ENCODE measurements at places on chromosomes 2 and 18.

- no peak for DNase-seq
Measured at GRCh38 chr2:8197101-8197500, 484.8 kb upstream of the ID2 start.

DNA sequence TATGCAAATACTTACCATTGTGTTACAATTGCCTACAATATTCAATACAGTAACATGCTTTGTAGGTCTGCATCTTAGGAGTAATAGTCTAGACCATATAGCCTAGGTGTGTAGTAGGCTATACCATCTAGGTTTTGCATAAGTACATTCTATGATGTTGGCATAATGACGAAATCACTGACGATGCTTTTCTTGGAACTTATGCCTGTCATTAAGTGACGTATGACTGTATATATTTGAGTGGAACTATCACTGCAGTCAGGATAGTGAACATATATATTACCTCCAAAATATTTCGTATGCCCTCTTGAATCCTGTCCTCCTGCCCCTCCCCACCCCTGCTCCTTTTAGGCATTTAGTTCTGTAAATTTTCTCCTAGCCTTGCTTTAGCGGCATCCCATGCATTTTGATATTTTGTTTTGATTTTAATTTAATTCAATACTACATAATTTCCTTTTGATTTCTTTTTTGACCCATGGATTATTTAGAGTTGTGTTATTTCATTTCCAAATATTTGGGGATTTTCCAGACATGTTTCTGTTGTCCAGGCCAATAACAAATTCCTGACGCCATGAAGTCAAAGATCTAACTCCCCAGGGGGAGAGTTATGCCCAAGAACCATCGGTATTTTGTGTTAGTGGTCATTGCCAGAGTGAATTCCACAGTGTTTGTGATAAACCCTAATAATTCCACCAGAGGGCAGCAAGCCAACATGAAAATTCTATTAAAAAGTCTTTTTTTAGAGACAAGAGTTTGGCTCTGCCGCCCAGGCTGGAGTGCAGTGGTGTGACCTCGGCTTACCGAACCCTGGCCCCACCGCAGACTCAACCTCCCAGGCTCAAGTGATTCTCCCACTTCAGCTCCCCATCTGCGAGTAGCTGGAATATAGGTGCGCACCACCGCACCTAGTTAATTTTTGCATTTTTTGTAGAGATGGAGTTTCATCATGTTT is 24.2 kb upstream of the CASP8 start:
- no peak for DNase-seq

DNA sequence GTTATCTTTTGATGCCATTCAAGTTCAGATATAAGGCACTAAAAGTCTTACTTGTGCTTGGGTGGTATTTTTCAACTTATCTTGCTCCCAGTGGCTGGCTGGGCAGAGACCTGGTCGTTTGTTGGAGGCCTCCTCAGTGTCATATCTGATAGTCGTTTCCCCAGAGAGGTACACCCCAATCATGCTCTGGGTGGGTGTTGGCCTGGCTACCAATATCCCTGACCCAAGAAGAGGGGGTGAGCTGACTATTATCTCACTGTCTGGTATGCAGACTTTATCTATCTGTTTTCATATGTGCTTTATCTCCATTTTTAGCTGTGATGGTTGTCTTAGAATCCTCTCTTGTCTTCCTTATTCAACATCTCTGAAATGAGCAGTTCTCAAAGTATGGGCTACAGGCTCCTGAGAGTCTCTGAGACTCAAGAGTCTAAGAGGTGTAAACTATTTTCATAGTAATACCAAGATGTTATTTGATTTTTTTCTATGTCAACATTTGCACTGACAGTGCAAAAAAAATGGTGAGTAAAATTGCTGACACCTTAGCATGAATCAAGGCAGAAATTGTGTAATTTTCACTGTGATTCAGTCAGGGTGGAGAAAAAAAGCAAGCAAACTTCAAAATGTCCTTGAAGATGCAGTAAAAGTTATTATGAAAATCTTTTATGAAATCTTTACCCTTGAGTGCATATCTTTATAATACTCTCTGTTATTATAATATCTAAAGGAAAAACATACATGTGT is 12.3 kb upstream of the PLEK start:
- DNase-seq: no peak

DNA sequence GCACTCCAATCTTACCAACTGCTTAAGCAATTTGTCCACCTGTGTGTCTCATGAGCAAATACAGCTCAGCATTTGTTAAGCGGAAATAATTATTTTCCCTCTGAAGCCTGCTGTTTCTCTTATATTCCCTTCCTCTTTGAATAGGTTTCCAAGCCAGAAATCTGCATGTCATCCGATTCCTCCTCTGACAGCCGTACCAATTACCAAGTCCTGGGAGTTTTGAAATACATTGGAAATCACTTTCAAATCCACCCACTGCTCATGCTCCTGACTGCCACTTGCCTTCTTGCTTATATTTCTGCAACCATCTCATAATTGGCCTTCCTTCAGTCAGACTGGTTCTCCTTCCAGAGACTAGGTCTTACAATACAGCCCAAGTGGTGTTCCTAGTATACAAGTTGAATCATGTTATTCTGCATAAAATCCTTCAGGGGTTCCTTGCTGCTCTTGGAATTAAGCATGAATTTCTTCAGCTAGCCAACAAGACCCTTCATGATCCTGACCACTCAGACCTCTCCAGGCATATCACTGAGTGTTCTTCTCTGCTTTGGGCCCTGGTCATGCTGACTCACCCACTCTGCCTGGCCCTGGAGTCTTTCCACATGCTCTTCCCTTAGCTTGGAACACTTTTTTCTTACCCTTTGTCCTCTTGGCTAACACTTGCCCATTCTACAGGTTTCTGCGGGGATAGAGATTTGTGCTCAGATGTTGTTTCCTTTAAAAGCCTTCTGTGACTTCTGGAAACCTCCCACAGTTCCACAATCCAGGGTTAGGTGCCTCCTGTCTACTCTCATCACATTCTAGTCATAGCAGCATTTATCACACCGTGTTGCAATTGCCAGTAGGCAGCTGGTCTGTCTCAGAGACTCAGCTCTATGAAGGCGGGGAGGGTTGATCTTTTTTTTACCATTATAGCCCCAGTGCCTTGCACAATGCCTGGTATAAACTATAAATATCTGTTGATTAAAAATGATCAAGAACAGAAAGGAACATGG is 157.6 kb downstream of the ARL6IP6 start:
- DNase-seq: no peak

DNA sequence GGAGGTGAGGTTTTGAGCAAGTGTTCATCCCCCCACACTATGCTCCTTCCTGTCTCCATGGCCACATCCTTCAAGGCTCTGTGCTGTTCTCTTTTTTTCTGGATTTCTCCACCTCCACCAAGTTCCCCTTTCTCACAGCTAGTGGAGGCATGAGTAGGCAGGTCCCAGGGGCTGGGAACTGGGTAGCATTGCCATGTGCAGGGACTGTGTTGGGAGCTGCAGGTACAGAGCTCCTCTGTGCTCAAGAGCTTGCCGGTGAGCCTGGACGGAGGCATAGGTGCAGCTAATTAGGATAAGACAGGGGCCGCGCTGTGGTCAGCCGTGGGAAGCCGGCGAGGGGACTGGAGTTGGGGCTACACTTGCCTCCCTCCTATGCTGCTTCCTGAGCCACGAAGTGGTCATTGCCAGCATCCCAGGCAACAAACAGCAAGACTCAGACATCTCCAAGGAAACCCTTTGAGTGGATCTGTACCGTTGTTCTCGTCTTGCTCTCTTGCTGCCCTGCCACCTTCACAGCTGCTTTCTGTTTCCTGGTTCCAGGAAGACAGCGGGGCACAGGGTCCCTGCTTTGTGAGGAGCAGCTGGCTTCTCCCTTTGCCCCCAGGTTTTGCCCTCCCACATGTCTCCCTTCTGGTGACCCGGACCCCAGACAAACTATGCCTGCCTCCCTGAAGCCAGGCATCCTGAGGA is 36.9 kb downstream of the ATOH8 start:
- no peak for DNase-seq

GRCh38 chr2:54482715-54483114 is 26.6 kb downstream of the SPTBN1 start:
- DNase-seq: no peak

GRCh38 chr2:101768556-101769220 is 71.2 kb downstream of the MAP4K4 start:
- no peak for DNase-seq

All from stimulated activated CD4-positive, alpha-beta T cell treated with anti-CD3 and anti-CD28 coated beads, Interleukin-1b, Interleukin-23, amount 100 ng/mL, for 1 hour (primary cell).